ENCODE measurements at places on chromosomes 1 and 21.
A peak's percentile ranks its signal among the peaks of the same experiment; 100 is the strongest.

- DNase-seq = no peak
These were observed 203.7 kb upstream of the RUNX1 start for GRCh38 chr21:35252831-35253230.

GRCh38 chr1:238115852-238116251 is 225.1 kb upstream of the ZP4 start:
- DNase-seq = no peak

GRCh38 chr1:206804156-206804737 is 32.0 kb upstream of the IL10 start:
- no peak for DNase-seq

- no peak for DNase-seq
These were observed 768 bp downstream of the EDARADD start for GRCh38 chr1:236394879-236395229.

DNA sequence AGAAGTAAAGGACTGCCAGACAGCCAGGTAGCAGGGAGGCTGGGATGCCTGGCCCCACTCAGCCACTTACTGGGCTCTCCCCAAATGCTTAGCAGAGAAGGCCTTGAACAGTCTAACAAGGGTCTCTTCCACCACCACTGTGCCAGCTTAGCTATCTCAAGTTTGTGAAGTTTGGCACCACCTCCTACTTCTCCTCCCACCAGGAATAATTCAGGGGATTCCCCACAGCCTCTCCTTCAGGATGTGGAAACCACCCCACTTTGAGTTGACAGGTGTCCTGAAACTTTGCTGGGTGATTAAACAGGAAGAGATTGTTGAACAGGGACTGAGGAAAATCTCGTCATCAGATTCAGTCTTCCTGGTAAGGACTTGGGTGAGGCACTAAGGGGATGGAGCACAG is 59.4 kb upstream of the ATP1B1 start:
- DNase-seq = no peak

DNA sequence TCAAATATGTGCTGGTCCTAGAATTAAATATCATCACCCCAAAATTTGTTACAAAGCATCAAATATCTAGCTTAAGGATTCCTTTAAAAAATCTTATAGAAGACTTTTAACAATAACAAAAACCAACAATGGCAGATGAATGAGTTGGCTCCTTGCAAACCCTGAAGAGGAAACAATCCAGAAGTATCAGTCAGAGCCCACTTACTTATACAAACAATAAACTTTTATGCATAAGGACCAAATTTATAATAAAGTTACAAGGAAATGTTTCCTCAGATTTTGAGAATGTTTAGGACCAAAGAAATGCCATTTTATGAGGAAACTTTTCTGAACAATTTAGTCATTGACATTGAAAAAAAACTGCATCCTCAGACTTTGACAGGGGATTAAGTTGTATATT is 52.7 kb downstream of the LPAR3 start:
- DNase-seq = no peak

DNA sequence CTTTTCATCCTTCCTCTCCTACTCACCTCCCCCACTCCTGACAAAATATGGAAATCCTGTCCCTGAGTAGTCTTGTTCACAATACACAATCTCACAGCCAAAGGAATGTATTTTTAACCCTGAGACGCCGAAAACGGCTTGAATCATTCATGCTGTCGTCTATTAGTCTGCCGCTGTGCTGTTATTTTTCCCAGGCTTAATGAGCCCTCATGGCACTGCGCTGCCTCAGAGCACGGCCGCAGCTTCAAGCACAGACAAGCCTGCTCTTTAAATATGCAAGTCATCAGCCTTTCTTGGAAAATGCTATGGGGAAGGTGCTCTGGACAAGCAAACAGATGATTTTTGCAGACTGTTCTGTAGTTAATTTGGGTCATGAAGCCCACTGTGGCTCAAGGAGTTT is 302.7 kb downstream of the DISC1 start:
- DNase-seq = no peak

- DNase-seq = no peak
These were observed 3.0 kb upstream of the PEX10 start for GRCh38 chr1:2415337-2415736.

DNA sequence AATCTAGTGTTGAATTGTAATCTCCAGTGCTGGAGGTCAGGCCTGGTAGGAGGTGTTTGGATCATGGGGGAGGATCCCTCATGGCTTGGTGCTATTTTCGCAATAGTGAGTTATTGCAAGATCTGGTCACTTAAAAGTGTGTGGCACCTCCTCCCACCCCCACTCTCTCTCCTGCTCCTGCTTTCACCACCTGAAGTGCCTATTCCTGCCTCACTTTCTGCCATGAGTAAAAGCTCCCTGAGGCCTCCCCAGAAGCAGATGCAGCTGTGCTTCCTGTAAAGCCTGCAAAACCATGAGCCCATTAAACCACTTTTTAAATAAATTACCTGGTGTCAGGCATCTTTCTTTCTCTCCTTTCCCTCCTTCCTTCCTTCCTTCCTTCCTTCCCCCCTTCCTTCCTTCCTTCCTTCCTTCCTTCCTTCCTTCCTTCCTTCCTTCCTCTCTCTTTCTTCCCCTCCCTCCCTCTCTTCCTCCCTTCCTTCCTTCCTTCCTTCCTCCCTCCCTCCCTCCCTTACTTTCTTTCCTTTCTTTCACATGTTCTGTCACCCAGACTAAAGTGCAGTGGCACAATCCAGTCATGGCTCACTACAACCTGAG is 172.4 kb downstream of the C1orf21 start:
- no peak for DNase-seq

DNA sequence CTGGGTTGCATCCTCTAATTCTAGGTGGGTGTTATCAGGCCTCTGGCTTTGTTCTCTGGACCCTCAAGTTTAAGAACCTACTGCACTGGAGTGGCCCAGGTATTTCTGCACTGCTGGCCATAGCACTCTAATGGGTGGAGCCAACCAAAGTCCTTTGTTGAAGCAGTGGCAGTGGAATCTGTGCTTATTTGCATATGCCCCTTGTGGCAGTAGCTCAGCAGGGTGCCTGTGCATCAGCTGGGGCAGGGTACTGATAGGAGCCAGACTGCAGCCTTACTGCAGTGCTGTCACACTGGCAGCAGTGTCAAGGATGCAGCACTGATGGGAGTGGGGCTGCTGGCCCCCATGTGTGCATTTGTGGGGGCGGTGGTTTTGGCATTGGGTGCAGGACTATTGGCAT is 660.6 kb downstream of the LRRIQ3 start:
- no peak for DNase-seq

DNA sequence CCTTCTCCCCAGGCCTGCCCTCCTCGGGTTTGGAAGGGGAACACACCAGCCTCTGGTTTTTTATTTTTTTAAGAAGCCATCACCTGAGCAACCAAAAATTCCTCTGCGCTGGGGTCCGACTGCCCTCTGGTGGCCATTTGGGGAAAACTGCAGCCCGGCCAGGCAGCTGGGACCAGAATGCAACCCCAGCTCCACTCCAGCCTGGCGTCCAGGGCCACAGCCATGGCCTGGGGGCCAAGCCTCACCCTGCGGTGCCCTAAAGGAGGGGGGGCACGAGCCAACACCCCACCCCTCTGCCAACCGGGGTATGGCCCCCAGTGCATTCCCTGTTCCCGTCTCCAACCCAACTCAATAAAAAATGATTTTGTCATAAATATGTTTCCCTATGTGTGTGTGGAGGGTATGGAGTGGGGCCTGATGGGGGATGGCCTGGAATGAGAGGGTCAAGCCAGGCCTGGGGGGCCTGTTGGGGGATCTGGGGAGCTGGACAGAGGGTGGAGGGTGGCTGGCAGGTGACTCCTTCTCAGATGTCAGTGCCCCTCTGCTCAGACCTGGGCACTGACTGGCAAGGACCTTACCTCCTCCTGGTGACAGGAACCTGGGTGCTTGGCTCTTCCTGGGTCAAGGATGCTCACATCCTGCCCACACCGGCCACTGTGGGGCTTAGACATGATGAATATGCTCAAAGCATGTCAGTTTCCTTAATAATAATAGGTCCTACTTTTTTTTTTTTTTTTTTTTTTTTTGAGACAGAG is 3.2 kb downstream of the GPR3 start:
- DNase-seq = peak; percentile 57
